Nephron progenitor cell (in vitro differentiated cells): ENCODE measurements at places on chromosomes 11 and 22.

GRCh38 chr11:130834886-130835285, 81.4 kb downstream of the SNX19 start:
- DNase-seq = no peak

- DNase-seq = peak; percentile 62
Measured at GRCh38 chr22:21014726-21015465, at the start of gene P2RX6. Gene P2RX6, plus strand, starts transcription at chr22:21015165. Its CDS starts 10 bp downstream, at chr22:21015175.

DNA sequence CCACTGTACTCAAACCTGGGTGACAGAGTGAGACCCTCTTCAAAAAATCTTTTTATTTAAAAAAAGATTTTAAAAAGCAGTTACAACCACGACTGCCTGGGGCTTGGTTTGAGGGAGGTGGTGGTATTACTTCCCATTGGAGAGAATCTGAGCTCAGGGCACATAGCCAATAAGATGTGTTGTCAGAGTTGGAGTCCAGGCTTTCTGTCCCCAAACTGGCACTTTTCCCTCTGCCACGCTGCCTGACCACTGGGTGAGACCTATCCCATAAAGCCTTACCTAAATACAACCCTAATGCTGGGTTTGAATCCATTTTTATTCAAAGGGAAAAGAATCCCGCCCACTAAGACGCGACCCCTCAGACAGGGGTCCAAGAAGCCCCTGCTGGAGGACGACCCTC, 11.5 kb downstream of the CHADL start:
- DNase-seq = no peak

DNA sequence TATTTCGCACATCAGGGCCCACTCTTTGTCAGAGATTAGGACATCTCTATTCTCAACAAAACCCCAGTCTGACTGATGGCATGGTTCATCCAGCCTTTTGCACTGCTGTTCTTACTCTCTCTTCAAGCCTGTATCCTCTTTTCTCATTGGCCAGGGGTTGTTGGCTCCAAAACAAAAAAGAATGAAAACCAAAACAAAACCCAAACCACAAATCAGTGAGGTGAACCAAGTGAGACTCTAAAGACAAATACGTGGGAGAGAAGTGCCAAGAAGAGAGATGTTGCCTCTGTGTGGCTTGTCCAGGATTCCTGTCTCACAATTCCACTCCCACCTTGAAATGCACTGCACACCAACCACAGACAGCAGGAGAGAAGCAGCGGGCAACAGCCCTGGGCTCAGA, 278.9 kb upstream of the NARS2 start:
- DNase-seq = no peak

- DNase-seq = no peak
Measured at GRCh38 chr11:117883063-117883462, 6.6 kb upstream of the FXYD6 start.

- DNase-seq = no peak
Measured at GRCh38 chr22:49728570-49729271, 99.0 kb downstream of the BRD1 start.

DNA sequence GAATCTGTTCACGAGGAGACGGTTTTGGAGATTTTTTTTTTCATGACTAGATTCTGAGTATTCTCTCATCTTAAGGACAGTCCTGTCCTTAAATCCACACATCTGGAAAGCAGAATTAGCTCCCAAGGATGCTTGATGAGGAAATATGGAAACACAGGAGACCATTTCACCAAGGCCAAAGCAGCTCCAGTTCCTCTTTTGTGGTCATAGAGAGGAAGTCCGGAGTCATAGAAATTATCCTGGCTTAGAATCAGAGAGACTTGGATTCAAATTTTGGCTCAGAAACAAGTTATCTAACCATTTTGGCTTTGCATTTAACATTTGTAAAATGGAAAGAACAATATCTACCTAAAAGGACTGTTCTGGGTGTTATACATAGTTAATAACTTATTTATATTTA, 7.3 kb upstream of the TEAD1 start:
- no peak for DNase-seq

- DNase-seq = no peak
Measured at GRCh38 chr11:72951888-72952287, 137.7 kb downstream of the ATG16L2 start.

GRCh38 chr11:86629045-86629706, 43.2 kb downstream of the ME3 start:
- DNase-seq = no peak

- DNase-seq = peak; percentile 9
Measured at GRCh38 chr22:26168330-26168851, 871 bp upstream of the SEZ6L start.

DNA sequence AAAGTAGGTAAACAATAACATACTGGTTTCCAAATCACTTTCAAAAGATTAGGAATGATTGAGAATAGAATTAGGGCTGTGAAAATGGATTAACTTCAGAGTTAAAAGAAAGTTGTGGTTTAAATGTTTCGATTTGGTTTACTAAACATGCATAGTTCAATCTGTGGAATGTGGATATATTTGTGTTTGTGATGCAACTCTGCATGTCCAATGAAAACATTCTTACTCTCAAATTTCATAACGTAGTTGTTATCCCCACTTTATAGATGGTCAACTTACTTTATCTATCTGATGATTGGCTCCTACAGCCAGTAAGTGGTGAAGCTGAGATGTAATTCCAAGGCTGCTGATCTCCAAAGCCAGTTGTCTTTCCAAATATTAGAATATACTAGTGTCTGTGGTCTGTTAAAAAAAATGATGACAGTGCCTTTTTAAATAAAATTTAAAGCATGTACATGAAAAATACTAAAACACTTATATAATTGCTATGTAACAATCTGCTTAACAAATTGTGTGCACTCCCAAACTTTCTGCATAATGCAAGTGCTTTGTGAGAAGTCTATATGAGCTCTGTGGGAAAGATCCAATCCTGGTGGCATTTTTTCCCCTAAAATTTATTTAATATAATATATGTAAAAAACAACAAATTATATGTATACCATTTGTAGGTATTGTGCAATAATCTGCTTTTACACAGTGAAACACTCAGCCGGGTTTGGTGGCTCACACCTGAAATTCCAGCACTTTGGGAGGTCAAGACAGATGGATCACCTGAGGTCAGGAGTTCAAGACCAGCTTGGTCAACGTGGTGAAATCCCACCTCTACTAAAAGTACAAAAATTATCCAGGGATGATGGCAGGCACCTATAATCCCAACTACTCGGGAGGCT, 9.7 kb upstream of the SIK3 start:
- DNase-seq = no peak

DNA sequence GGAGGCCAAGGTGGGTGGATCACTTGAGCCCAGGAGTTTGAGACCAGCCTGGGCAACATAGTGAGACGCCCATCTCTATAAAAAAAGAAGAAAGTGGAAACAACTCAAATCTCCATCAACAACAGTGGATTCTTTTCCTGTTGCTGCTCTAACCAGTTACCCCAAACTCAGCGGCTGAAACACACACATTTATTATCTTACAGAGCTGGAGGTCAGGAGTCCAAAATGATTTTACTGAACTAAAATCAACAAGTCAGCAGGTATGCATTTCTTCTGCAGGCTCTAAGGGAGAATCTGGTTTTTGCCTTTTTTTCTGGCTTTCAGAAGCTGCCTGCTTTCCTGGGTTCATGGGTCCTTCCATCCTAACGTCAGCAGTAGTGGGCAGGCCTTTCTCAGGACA, 11.7 kb upstream of the GCAT start:
- DNase-seq = no peak

DNA sequence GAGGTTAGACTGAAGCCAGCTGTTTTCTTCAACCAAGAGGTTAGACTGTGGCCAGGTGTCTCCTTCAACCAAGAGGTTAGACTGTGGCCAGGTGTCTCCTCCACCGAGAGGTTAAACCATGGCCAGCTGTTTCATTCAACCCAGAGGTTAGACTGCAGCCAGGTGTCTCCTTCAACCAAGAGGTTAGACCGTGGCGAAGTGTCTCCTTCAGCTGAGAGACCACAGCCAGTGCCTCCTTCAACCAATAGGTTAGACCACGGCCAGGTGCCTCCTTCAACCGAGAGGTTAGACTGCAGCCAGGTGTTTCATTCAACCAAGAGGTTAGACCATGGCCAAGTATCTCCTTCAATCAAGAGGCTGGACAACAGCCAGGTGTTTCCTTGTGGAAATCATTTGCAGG, 498.1 kb downstream of the TBC1D22A start:
- DNase-seq = no peak

DNA sequence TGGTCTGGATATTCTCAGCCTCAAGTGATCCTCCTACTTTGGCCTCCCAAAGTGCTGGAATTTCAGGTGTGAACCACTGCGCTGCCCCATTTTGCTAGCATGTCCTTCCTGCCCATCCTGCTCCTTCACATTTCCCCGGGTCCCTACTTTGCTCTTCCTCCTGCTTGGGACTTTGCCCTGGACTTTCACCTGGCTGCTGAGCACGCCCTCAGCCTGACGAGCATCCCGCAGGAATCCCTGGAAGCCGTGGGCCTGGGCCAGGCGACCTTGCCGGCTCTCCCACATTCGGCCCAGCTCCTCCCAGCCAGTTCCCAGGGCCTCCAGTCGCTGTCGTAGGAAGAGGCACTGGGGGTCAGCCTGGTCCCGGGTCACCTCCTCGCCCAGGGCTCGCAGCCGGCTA, 22.6 kb upstream of the RBM4B start:
- DNase-seq = no peak

GRCh38 chr11:48104568-48104924, 112.1 kb upstream of the OR4B1 start:
- DNase-seq = no peak

GRCh38 chr11:125285844-125286243, 121.3 kb downstream of the PKNOX2 start:
- DNase-seq = no peak
